Mesothelial cell of epicardium (in vitro differentiated cells): ENCODE measurements at places on chromosomes 13 and 19.

GRCh38 chr13:25095851-25096453 is at the start of gene PABPC3:
Gene PABPC3, plus strand, starts transcription at chr13:25096136. Its CDS starts 63 bp downstream, at chr13:25096199.
- no peak within 1 kb of the TSS for H3K4me3 ChIP-seq
- no peaks in the 10 kb centered on the region for H3K27me3 ChIP-seq
- H3K27ac ChIP-seq, result no peak within 1 kb of the TSS
- H3K36me3 ChIP-seq, result no peaks in the 10 kb centered on the region
- no peaks in the 10 kb centered on the region for H3K4me1 ChIP-seq
- no peak for DNase-seq

GRCh38 chr19:2266183-2266993 is 10.2 kb upstream of the JSRP1 start:
- peak; percentile 60 for DNase-seq
- H3K4me3 ChIP-seq, result no peak overlapping the region
- peaks cover under 1% of the 10 kb centered on the region for H3K36me3 ChIP-seq
- H3K4me1 ChIP-seq, result peaks cover 15% of the 10 kb centered on the region
- no peaks in the 10 kb centered on the region for H3K27me3 ChIP-seq
- peak overlapping the region; percentile 21 for H3K27ac ChIP-seq

- no peak overlapping the region for H3K27ac ChIP-seq
- H3K27me3 ChIP-seq, result no peaks in the 10 kb centered on the region
- no peak overlapping the region for H3K4me3 ChIP-seq
- H3K36me3 ChIP-seq, result peaks cover 30% of the 10 kb centered on the region
- DNase-seq, result no peak
Observed at GRCh38 chr13:99316657-99317256, 9.6 kb upstream of the GPR183 start.

GRCh38 chr13:77047649-77048343 is 20.8 kb upstream of the FBXL3 start:
- peaks cover 52% of the 10 kb centered on the region for H3K36me3 ChIP-seq
- no peak for DNase-seq
- peaks cover 4% of the 10 kb centered on the region for H3K4me1 ChIP-seq
- H3K27ac ChIP-seq, result no peak overlapping the region

DNA sequence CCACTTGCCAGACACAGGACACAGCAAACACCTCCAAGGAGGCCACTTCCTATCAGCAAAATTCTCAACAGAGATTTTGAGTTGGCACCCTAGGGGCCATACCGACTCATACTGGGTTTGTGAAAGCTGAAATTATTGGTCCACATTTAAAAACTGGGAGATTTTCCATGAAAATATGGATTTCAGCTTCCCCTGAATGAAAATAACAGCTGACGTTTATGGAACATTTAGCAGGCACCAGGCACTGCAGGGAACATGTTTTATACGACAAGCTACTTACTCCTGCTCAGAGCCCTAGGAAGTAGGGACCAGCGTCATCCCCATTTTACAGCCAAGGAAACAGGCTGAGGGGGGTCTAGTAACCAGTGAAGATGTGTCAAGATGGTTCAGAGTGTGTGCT is 169.3 kb downstream of the IER2 start:
- peaks cover 5% of the 10 kb centered on the region for H3K27me3 ChIP-seq
- no peak overlapping the region for H3K4me3 ChIP-seq
- DNase-seq, result no peak
- no peaks in the 10 kb centered on the region for H3K36me3 ChIP-seq
- no peaks in the 10 kb centered on the region for H3K4me1 ChIP-seq
- H3K27ac ChIP-seq, result no peak overlapping the region

DNA sequence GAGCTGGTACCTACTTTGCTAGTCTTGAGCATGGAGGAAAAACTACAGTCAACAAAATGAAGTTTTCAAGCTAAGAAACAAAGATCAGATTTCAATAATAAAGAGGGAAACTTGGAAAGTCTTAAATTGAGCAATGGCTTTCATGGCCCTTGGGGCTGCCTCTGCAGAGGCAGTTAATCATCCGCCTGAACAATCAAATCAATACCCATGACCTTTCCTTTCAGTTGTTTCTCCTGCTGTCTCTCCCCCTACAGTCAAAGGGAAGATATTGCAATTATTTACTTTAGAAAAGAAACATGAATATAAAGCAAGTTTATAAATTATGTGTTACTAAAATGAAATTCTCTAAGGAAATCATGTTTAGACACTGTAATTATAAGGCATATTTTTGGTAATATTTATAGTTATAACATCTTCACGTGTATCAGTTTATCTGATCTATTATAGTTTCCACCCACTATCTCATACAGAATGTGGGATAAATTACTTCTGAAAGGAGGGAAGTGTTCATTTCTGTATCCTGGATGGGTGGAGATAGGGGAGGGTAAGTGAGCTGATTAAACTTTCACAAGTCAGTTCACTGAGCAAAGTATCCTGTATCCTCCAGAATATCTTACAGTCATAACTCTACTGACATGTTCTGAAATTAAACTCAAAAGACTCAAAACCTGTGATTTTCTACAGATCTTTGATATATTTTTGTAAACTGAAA is 72.4 kb upstream of the TSC22D1 start:
- no peak for DNase-seq
- peaks cover 3% of the 10 kb centered on the region for H3K4me1 ChIP-seq
- no peak overlapping the region for H3K4me3 ChIP-seq
- H3K27me3 ChIP-seq, result no peaks in the 10 kb centered on the region

GRCh38 chr13:51912091-51912490 is 50.3 kb downstream of the CCDC70 start:
- H3K27me3 ChIP-seq, result no peaks in the 10 kb centered on the region
- DNase-seq, result no peak
- no peak overlapping the region for H3K4me3 ChIP-seq
- peaks cover 10% of the 10 kb centered on the region for H3K4me1 ChIP-seq

- peaks cover 23% of the 10 kb centered on the region for H3K4me1 ChIP-seq
- H3K4me3 ChIP-seq, result no peak overlapping the region
- H3K27ac ChIP-seq, result peak overlapping the region; percentile 51
- H3K36me3 ChIP-seq, result no peaks in the 10 kb centered on the region
Observed at GRCh38 chr13:25117312-25117711, 21.4 kb downstream of the PABPC3 start.

DNA sequence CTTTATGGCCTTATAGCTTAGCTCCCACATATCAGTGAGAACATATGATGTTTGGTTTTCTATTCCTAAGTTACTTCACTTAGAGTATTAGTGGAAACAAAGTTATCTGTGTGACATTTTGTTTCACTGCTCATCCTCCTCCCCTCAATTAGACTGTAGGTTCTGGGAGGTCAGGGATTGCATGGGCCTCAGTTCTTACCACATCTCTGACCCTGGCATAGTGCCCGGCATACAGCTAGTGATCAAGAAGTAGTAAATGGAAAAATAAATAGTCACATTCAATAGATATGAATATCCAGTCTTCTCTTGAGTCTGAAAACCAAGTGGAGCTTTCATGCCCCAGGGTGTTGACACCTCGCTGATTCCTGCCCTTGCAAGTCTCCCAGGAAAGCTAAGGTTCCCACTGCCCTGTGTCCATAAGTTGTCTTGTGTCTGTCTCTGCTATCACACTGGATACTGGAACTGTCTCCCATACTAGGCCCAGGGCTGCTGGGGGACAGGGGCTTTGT is 249.5 kb upstream of the TSHZ3 start:
- DNase-seq, result no peak
- no peak overlapping the region for H3K4me3 ChIP-seq
- no peak overlapping the region for H3K27ac ChIP-seq

- peaks cover 24% of the 10 kb centered on the region for H3K36me3 ChIP-seq
- H3K4me1 ChIP-seq, result peaks cover 22% of the 10 kb centered on the region
- H3K4me3 ChIP-seq, result peak overlapping the region; percentile 88
- DNase-seq, result no peak
- no peaks in the 10 kb centered on the region for H3K27me3 ChIP-seq
Observed at GRCh38 chr19:49927526-49928264, 1.3 kb upstream of the ATF5 start.

- no peak for DNase-seq
- H3K27me3 ChIP-seq, result no peaks in the 10 kb centered on the region
- H3K36me3 ChIP-seq, result peaks cover 10% of the 10 kb centered on the region
- H3K27ac ChIP-seq, result peak overlapping the region; percentile 56
Observed at GRCh38 chr13:71828564-71828963, 38.4 kb downstream of the DACH1 start.

DNA sequence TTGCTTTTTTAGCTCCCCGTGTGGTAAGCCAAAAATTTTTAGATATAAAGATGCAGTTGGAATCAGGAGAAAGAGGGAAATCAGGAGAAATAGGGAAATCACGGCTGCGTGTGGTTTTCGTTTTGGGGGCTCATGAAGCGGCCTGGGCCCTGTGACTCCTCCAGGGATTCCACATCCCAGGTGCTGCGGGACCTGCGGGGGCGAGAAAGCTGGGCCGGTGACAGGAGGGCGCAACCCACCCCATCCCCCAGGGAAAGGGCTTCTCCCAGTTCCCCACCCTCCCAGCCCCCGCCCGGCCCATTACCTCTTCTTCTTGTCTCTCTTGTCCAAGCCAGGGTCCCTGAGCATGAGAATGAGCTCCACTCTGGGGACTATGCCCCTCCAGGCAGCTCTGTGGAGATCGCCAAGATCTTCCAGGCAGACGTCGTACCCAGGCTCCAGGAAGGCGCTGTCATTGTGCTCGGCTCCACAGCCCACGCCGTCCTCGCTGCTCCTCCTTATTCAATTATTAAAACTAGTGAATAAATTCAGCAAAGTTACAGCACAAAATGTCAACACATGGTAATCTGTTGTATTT is 111.0 kb downstream of the MRPL57 start:
- H3K4me1 ChIP-seq, result no peaks in the 10 kb centered on the region
- no peaks in the 10 kb centered on the region for H3K36me3 ChIP-seq
- DNase-seq, result no peak
- peaks cover 37% of the 10 kb centered on the region for H3K27me3 ChIP-seq
- H3K4me3 ChIP-seq, result no peak overlapping the region

- no peak overlapping the region for H3K27ac ChIP-seq
- H3K36me3 ChIP-seq, result no peaks in the 10 kb centered on the region
Observed at GRCh38 chr19:18046059-18046718, 38.2 kb downstream of the ARRDC2 start.

DNA sequence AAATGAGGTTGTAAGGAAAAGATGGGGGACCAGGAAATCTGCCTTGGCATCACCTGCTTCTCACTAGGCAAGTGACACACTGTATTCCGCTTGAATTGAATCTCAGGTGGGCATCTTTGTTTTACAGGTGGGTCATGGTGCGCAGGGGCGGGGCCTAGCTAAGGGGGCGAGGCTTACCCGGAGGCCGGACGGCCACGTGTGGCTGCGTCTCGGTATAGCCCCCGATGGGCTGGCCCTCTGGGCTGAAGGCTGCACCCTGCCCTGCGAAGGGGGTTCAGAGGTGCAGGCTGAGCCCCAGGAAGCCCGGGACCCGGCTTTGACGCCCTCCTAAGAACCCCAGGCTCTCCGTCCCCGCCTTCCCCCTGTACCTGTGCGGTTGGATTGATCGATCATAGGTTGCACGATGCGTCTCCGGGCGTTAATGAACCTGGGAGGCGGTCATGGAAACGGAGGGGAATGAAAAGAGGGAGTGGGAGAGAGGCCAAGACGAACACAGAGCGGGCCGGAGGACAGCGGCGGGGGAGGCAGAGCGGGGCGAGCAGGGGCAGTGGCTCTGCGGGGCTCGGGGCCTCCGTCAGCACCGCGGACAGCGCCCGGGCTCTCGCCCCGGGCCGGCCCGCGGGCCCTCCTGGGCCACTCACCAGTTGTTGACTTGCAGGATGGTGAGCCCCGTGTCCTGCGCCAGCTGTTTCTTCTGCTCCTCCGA is 12.5 kb downstream of the MEIS3 start:
- DNase-seq, result no peak
- H3K27me3 ChIP-seq, result no peaks in the 10 kb centered on the region
- no peak overlapping the region for H3K27ac ChIP-seq
- peaks cover 3% of the 10 kb centered on the region for H3K4me1 ChIP-seq
- peaks cover 34% of the 10 kb centered on the region for H3K36me3 ChIP-seq
- no peak overlapping the region for H3K4me3 ChIP-seq

- no peaks in the 10 kb centered on the region for H3K4me1 ChIP-seq
- no peak for DNase-seq
- peaks cover 2% of the 10 kb centered on the region for H3K27me3 ChIP-seq
- no peaks in the 10 kb centered on the region for H3K36me3 ChIP-seq
- no peak overlapping the region for H3K27ac ChIP-seq
Observed at GRCh38 chr13:30009411-30009810, 159.0 kb upstream of the UBL3 start.

- peak overlapping the region; percentile 89 for H3K27ac ChIP-seq
- H3K4me3 ChIP-seq, result peak overlapping the region; percentile 77
- DNase-seq, result no peak
- H3K4me1 ChIP-seq, result peaks cover 26% of the 10 kb centered on the region
- H3K27me3 ChIP-seq, result no peaks in the 10 kb centered on the region
- peaks cover 17% of the 10 kb centered on the region for H3K36me3 ChIP-seq
Observed at GRCh38 chr19:16542910-16543472, 754 bp upstream of the CHERP start.

- peaks cover 2% of the 10 kb centered on the region for H3K27me3 ChIP-seq
- DNase-seq, result no peak
- no peaks in the 10 kb centered on the region for H3K36me3 ChIP-seq
- H3K27ac ChIP-seq, result no peak overlapping the region
- no peak overlapping the region for H3K4me3 ChIP-seq
Observed at GRCh38 chr13:43764349-43764748, 22.4 kb downstream of the ENOX1 start.

DNA sequence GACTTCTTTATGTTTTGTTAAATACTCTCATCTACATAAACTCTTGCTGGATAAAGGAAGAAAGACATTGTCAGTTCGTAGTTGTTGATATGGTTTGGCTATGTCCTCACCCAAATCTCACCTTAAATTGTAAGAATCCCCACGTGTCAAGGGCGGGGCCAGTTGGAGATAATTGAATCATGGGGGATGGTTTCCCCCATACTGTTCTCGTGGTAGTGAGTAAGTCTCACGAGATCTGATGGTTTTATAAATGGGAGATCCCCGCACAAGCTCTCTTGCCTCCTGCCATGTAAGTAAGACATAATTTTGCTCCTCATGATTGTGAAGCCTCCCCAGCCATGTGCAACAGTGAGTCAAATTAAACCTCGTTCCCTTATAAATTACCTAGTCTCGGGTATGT is 3.6 kb downstream of the ADGRE1 start:
- H3K4me1 ChIP-seq, result no peaks in the 10 kb centered on the region
- no peak overlapping the region for H3K4me3 ChIP-seq
- H3K36me3 ChIP-seq, result peaks cover 1% of the 10 kb centered on the region
- no peak overlapping the region for H3K27ac ChIP-seq

DNA sequence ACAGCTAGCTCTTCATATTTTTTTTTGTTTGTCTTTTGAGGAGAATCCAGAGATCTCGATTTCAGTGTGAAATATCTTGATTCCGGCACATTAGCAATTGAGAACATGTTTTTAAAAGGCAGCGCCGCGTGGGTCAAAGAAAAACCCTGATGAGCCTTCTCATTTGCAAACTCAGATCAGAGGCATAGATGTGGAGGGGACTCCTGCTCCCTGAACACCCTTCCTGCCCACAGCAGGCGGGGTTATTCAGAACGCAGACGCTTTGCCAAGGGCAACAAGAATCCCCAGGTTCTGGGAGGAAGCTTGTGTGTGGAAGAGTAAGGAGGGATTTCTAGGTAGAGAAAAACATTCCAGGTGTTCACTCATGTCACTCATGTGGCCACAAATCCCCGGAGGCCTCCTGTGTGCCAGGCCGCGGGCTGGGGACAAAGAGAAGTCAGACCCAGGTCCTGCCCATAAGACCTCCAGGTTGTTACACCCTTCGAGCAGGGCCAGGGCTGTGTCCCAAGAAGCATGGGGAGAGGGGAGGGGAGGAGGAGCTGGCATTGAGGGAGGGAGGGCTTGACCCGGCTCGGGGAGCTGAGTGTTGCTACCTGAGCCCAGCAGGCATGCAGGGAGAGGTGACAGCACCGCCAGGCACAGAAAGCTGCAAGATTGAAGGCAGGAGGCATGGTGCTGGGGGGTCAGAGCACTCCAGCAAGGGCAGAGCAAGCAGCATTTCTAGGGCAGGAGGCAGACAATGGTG is 15.9 kb upstream of the IGLON5 start:
- H3K27ac ChIP-seq, result no peak overlapping the region
- peaks cover 45% of the 10 kb centered on the region for H3K27me3 ChIP-seq

GRCh38 chr19:47512183-47512947 is 2.5 kb downstream of the NAPA start:
- peak overlapping the region; percentile 79 for H3K27ac ChIP-seq
- peak overlapping the region; percentile 99 for H3K4me3 ChIP-seq
- H3K4me1 ChIP-seq, result peaks cover 32% of the 10 kb centered on the region
- no peaks in the 10 kb centered on the region for H3K27me3 ChIP-seq
